ENCODE measurements at places on chromosomes 5 and 9.

GRCh38 chr5:2166979-2167377, 284.3 kb upstream of the IRX4 start:
- DNase-seq, result no peak

DNA sequence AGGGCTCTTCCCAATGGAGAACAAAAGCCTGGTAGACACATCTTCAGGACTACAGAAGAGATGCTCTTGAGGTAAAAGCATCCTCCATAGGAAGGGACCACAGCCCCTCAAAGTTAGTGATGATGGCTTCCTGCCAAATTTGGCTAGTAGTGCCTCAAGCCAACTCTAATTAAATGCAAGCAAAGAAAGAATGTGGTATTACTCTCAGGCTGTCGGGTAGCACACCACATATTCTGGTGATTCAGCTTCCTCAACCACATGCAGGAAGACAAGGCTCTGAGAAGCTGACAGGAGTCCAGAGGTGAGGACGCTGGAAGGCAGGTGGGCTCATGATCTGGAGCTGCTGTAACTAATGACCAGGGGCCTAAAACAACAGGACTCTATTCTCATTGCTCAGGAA, 37.2 kb upstream of the S1PR3 start:
- no peak for DNase-seq

- no peak for DNase-seq
These were observed 20.3 kb downstream of the AK8 start for GRCh38 chr9:132857616-132858342.

DNA sequence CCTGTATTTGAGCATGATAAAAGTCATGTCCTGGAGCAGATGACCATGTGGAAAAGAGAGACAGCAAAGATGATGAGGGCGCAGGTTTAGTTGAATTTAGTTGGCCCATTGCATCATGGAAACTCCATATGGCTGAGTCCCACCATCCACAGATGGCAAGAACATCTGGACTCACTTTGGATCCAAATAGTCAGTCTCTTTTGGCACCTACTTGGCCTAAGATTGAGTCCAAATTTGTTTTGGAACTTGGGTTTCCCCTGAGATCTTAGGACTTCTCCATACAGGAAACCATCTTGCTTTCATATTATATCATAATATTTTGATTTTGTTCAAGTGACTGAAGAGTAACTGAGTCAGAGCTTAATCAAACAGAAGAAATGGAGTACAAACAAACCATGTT, 217.5 kb downstream of the DRD1 start:
- DNase-seq, result no peak

- DNase-seq, result no peak
These were observed 36.4 kb downstream of the ETF1 start for GRCh38 chr5:138506370-138507306.

- DNase-seq, result no peak
These were observed 44.2 kb upstream of the SPIN1 start for GRCh38 chr9:88344013-88344412.

- DNase-seq, result no peak
These were observed 252.7 kb downstream of the CEMIP2 start for GRCh38 chr9:71515626-71516025.

DNA sequence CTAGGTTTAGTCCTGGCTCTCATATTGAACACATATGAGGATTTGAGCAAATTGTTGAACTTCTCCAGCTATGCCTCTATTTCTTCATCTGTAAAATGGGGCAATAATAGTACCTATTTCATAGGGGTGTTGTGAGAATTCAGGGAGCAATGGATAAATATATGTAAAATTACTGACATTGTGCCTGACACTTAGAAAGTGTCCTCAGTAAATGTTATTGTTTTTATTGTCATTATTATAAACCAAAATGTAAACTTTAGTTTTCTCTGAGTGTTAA, 101.7 kb downstream of the ANGPTL2 start:
- no peak for DNase-seq

All from bone marrow (tissue), 2 donors.